ENCODE measurements at places on chromosomes 4 and X.
A peak's percentile ranks its signal among the peaks of the same experiment; 100 is the strongest.

GRCh38 chr4:7224001-7224400 is 31.7 kb downstream of the SORCS2 start:
- DNase-seq = no peak

GRCh38 chr4:136918772-136919171 is 613.5 kb downstream of the PCDH18 start:
- DNase-seq = no peak

- DNase-seq = peak; percentile 26
Observed at GRCh38 chrX:136259543-136259942, 8.3 kb upstream of the MAP7D3 start.

- no peak for DNase-seq
Observed at GRCh38 chr4:176303938-176304337, 15.8 kb upstream of the SPCS3 start.

DNA sequence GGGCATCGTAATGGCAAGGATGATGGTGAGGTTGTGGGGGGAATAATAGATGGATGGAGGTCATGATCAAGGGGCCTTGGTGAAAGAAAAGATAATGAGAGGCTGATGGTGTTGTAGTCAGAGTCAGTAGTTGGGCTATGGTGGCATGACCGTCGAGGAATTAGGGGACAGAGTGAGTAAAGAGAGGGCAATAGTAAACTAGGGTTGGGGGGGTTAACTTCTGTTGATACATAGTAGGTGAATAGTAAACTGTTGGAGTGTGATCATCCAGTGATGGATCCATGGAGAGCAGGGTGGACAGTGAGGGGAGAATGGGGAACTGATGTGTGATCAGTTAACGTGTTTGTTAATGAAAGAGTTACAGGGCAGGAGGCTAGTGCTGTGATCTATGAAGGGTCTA is 920 bp downstream of the FTSJ1 start:
- DNase-seq = no peak

DNA sequence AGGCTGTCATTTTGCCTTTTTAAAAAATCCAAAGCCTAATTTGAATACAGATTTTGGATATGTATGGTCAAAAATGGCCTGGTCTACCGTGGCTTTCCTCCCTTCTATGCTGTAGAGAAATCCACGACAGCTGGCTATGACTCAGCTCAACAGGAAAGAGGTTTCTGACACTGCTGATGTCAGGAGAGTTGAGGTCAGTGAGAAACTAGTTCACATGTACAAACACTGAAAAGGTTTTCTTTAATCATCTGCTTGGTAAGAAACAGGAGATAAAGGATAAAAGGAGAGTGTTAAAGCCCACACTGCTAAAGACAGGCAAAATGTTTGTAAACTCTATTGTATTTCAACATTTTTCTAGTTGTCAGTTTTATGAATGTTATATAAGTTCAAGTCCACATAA is 113.9 kb downstream of the NYX start:
- peak; percentile 32 for DNase-seq

GRCh38 chrX:52424656-52425055 is 55.8 kb downstream of the XAGE2 start:
- DNase-seq = no peak

DNA sequence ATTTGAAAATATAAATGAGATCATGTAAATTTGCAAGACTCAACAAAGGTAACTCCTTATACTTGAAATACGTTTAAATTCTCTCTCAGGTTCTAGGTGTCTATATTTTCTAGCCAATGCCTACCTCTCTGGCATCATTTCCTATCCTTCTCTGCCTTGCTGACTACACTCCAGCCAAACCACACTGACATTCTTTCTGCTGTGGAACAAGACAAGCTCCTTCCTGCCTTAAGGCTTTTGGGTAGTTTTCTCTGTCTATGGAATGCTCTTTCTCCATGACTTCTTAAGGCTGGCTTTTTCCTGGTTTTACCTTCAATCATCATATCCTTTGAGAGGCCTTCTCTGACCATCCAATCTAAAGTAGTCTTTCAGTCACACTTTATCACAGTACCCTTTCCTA is 201.0 kb downstream of the SPRY1 start:
- no peak for DNase-seq

GRCh38 chrX:24550166-24550565 is 85.1 kb downstream of the PDK3 start:
- no peak for DNase-seq

- no peak for DNase-seq
Observed at GRCh38 chr4:111040904-111041303, 418.0 kb upstream of the PITX2 start.

DNA sequence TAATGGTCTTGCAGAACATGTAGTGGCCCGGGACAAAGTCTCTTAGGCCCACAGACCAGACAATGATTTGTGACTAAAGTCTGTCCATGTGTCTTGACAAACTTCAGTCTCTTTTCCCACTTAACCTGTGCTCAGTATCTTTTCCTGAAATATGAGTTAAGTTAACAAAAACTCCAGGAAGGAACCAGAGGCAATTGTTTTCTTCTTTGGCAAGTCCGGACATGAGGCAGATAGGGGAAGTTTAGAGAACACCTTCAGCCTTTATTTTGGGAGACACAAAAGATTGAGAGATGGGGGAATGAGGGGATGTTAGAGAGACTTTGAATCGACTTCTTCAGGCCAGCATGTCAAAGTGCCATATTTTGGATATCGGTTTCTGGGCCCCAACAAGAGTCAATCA is 80.2 kb upstream of the FRMPD4 start:
- DNase-seq = no peak

GRCh38 chrX:63430026-63430425 is 78.9 kb upstream of the SPIN4 start:
- no peak for DNase-seq

DNA sequence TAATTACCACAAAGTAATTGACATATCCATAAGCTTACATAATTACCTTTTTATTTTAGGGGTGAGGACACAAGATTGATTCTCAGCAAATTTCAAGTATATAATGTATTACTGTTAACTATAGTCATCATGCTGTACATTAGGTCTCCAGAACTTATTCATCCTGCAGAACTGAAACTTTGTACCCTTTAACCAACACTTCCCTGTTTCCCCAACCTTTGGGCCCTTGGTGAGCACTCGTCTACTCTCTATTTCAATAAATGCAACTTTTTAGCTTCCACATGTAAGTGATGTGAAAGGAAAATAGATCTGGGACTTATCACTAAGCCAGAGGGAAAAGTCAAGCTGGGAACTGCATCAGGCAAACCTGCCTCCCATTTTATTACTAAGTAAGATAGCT is 33.6 kb upstream of the CCNG2 start:
- no peak for DNase-seq

DNA sequence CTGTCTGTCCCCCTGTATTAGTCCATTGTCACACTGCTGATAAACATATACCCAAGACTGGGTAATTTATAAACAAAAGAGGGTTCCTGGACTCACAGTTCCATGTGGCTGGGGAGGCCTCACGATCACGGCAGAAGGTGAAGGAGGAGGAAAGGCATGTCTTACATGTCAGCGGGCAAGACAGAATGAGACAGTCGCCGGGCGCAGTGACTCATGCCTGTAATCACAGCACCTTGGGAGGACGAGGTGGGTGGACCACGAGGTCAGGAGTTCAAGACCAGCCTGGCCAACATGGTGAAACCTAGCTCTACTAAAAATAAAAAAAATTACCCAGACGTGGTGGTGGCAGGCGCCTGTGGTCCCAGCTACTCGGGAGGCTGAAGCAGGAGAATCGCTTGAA is 24.7 kb downstream of the IL3RA start:
- DNase-seq = no peak

DNA sequence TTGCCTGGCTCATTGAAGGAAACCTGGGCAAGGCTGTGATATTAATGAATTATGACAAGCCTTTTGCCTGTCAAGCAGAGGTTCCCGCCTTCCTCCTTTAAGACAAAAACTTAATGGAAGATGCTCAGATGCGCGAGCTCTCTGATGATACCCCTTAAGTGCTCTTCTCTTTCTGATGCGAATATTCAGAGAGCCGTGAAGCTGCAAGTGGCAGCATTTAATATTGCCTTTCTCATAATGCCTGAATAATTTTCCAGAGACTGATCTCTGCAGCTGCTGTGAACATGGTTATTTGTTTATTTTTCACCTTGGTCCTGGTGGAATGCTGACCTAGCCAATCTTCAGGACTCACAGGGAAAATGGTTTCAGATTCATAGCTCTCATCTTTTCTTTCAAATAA is 251.8 kb downstream of the TENM3 start:
- no peak for DNase-seq

GRCh38 chr4:141680060-141680459 is 43.7 kb downstream of the IL15 start:
- DNase-seq = no peak
